ENCODE measurements at places on chromosomes 1 and 21.

DNA sequence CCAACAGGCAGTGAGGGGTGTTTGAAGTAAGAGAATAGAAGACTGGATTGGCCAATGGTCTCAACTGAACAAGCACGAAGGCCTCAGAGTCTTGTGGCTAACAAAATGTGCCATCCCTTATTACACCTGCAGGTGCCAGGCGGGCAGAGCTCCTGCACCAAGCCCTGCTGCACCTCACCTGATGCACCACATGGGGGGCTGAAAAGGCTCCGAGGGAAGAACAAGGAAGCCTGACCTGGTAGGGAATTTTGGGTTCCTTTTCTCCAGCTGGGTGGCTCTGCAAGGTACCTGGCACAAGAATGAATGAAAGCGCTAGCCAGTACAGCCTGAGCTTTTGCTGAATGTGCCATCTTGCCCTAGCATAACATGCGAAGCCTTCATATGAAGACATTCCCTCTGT, 9.7 kb downstream of the HSD3B1 start:
- no peak for DNase-seq

GRCh38 chr1:234530672-234531071, 51.7 kb upstream of the TARBP1 start:
- DNase-seq, result no peak

- DNase-seq, result no peak
These were observed 60.2 kb downstream of the MDM4 start for GRCh38 chr1:204576422-204576821.

GRCh38 chr1:163278602-163279001, 43.2 kb upstream of the NUF2 start:
- no peak for DNase-seq

- DNase-seq, result no peak
These were observed 18.6 kb upstream of the CHIA start for GRCh38 chr1:111272081-111272480.

- no peak for DNase-seq
These were observed 168.4 kb downstream of the PCNX2 start for GRCh38 chr1:233127157-233127556.

DNA sequence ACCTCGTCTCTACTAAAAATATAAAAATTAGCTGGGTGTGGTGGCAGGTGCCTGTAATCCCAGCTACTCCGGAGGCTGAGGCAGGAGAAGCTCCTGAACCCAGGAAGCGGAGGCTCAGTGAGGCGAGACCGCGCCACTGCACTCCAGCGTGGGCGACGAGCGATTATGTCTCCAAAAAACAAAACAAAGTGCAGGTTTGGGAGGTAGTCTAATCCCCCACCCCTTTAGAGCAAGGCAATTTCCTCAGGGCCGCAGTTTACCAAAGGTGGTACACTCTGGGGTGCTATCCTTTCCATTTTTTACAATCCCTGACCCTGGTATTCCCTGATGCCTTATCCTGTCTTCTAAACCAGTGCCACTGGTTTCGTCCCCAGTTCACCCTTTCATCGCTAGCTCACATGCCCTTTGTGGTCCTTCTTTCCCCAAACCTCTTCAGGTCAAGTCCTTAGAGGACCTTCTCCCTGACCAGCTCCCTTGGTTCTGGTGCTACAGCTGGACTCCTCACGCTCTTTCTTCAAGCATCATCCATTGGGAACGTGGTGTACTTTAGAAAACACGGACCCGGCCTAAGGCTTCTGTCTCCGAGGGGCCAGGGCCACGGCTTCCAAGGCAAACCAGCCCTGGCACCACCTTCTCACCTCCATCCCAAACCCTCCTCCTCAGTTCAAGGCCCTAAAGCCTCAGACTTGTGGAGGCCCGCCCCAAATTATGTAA, 873 bp downstream of the IFT25 start:
- no peak for DNase-seq

GRCh38 chr1:20530306-20530705, 22.1 kb upstream of the FAM43B start:
- no peak for DNase-seq

GRCh38 chr1:78676993-78677392, 27.4 kb downstream of the IFI44 start:
- no peak for DNase-seq
